Naive thymus-derived CD4-positive, alpha-beta T cell (primary cell): ENCODE measurements at places on chromosomes 2 and 18. TPM values are rescaled to one million over a fixed set of nuclear protein-coding genes. Genes with fewer than 3 reads are reported as not detected.

COL4A3 gene
- 0.13 TPM for total RNA-seq

CHPF gene
- 5.4 TPM for total RNA-seq

WNT6 gene
- 0.22 TPM for total RNA-seq

- DNase-seq = peak; percentile 62
These were observed 4.1 kb upstream of the ITPRIPL1 start for GRCh38 chr2:96320728-96321622.

SERPINB11 gene
- not detected for total RNA-seq

DNA sequence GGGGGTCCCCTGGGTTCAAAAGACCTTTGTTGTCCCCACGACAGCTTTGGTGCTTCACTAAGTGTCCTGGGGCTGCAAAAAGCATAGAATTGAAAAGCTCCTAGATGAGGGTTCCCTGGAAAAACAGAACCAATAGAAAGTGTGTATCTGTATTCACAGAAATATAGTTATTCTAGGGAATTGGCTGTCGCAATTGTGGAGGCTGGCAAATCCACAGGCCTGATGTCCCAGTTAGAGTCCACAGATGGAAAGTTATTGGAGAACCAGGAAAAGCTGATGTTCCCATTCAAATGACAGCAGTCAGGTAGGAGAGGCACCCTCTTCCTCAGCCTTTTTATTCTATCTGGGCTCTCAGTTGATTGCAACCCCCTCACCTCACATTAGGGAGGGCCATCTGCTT lies 65.5 kb downstream of the LONRF2 start:
- DNase-seq = no peak

PAIP2B gene
- total RNA-seq = 1.1 and 1.3 TPM in 2 replicates

PRSS56 gene
- not detected for total RNA-seq

ST8SIA5 gene
- total RNA-seq = not detected in 2 replicates

GRCh38 chr2:17615728-17616351 lies 75.3 kb downstream of the VSNL1 start:
- DNase-seq = no peak

GRCh38 chr18:23226930-23227725 lies 91.8 kb downstream of the CABLES1 start:
- no peak for DNase-seq

DNA sequence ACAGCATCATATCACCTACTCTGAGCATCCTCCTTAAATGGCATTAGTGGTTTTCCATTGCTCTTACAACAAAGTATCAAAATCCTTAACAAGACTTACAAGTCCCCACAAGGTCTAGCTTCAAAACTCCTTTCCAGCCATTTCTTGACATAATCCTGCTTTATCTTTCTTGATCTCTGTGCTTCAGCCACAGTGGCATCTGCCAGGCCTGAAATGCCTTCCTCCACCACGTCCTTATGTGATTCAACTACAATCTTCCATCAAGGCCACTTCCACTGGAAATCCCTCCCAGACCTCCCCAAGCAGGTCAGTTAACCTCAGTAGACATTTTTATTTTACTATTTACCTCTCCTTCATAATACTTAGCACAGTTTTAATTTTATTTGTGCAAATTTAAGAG lies 83.8 kb upstream of the CCDC150 start:
- no peak for DNase-seq

ANKRD53 gene
- 1.5 TPM for total RNA-seq

GRCh38 chr18:50886929-50887328 lies 8.0 kb downstream of the ME2 start:
- no peak for DNase-seq

DNA sequence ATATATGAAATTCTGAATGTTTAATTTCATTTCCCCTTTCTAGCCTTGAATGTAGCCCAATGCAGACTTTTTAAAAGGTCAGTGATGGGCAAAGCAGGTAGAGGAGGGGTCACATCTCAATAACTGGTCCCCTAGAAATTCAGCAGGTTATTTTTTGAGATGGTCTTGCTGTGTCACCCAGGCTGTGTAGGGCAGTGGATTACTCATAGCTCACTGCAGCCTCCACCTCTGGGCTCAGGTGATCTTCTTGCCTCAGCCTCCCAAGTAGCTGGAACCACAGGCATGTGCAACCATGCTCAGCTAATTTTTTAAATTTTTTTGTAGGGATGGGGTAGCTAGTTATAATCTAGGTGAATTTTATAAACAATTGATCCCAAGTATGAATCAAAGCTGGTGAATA lies 8.8 kb downstream of the IAH1 start:
- no peak for DNase-seq

DNA sequence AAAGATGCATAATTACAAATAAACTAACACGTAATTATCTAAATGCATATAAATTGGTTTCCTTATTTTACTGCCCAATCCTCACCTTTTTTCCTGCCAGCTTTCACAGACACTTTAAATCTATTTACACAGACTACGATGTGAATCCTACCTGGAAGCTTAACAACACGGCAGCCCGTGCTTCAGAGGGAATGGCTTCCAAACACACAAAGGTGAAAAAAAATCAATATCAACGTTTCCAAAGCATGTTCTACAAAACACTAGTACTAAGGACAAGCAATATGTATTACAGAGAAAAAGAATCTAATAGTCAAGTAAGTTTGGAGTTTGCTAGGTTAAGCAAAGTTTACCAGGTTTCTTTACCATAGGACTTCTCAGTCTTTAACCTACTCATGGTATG lies 4.4 kb downstream of the MAP4K3 start:
- no peak for DNase-seq

GRCh38 chr18:23503963-23504344 lies 643 bp downstream of the RMC1 start:
- peak; percentile 39 for DNase-seq

GRCh38 chr2:180328795-180329422 lies 321.8 kb upstream of the CWC22 start:
- DNase-seq = no peak

DNA sequence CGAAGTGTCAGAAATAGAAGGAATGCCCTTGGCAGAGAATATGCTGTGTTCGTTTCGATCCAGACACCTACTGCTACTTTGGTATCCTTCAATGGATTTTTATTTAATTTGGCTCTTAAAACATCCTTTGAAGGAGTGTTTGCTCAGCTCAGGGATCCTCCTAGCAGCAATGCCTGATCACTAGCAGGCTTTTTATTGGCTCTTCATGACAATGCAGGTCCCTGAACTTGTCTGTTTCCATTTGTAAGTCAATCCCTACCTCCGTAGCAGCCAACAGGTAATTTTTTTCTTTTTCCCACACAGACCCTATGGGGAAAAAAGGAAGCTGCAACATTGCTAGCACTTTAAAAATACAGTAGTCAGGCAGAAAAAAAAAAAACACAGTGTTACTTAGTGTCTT lies 366.2 kb upstream of the LRRTM1 start:
- DNase-seq = no peak

GRCh38 chr2:99380376-99381010 lies 43.3 kb downstream of the EIF5B start:
- DNase-seq = no peak

- DNase-seq = no peak
These were observed 72.7 kb downstream of the SH3RF3 start for GRCh38 chr2:109201465-109202327.

- no peak for DNase-seq
These were observed 243.1 kb upstream of the FANCL start for GRCh38 chr2:58484221-58484620.

GRCh38 chr2:112889976-112890375 lies 21.0 kb upstream of the IL37 start:
- DNase-seq = no peak

GRCh38 chr2:157254041-157254440 lies 3.5 kb upstream of the GALNT5 start:
- DNase-seq = no peak

DBI gene
- 41.7 TPM for total RNA-seq

GRCh38 chr2:27977731-27978312 lies 87.3 kb downstream of the BABAM2 start:
- no peak for DNase-seq

RFTN2 gene
- not detected for total RNA-seq

DNA sequence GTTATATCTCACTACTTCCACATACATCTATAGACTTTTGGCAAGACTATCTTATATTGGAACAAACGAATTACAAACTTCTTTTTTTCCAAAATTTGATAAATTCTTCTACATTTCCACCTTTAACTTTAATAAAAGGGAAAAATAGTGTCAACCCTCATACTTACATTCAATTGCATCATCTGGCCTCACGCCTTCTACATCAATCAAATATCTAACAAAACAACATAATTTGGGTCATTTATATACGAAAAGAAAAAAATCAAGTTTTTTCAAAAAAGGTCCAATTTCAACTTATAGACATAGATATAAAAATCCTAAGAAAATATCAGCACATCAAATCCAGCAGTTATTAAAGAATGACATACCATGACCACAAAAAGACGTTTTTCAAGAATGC lies 12.9 kb downstream of the DUSP11 start:
- no peak for DNase-seq

PAPOLG gene
- 20.0 TPM for total RNA-seq
